ENCODE measurements at places on chromosomes 13 and 19.
A peak's percentile ranks its signal among the peaks of the same experiment; 100 is the strongest.

DNA sequence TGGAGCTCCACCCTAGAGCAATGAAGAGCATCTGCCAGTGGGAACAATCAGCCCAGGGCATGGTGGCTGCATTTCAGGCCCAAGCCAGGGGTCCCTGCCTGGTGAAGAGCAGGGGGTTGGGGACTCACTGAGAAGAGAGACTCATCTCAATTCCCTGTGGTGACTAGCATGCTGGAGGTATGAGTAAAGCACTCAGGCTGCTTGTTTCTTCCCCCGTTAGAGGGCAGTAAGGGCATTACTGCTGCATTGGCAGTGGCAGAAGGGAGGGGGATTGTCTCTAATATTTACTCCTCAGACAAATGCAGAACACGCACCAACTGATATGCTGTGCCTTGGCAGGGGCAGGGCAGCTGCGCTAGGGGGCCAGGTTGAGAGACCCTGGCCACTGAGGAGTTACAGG, 329.1 kb downstream of the SLITRK5 start:
- peak; percentile 16 for DNase-seq

DNA sequence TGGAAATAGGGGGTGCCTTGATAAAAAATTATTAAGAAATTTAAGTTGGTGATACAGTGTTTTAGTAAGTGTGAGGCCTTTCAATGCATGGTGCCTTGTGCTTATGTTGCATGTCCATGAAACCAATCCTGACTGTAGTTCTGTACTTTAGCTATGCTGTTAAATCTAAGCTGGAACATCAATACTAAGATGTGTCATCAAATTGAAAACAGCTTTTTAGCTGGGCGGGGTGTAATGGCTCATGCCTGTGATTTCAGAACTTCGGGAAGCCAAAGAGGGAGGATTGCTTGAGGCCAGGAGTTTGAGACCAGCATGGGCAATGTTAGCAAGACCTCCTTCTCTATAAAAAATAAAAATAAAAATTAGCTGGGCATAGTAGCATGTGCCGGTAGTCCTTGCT, 930.3 kb upstream of the PCDH9 start:
- peak; percentile 8 for DNase-seq

DNA sequence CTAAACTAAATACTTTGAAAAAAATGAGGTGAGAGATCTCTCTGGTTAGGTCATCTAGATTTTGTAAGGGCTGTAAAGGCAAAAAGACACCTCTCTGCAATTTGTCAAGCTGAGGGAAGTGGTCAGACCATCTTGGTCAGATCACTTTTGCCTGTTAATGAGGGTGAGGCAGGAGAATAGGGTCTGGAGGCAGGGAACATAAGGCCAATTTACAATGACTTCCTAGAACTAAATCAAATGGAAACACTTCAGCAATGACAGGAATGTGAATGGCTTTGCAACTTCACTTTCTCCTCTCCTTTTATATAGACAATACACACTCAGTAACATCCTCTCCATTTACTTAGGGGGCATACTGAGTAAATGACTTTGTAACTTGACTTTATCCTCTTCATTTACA, 1653.4 kb downstream of the SLITRK5 start:
- no peak for DNase-seq

DNA sequence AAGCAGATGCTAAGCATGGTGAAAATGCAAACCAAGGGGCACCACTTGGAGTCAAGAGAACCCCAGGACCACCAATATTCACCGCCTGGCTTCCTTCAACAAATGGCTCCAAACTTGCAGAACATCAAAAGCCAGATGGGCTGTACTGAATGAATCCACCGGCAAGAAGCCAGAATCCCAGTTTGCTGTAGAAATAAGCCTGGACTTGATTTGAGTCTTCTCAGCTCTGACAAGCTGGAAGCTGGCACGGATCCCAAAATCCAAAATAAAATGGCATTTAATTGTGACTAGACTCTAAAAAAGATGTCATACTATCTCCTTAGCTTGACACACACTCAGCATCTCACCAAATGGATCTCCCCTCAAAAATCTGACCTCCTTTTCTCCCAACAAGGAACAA, 11.9 kb downstream of the EFNB2 start:
- DNase-seq, result peak; percentile 68
